Regular cardiac myocyte (primary cell): ENCODE measurements at places on chromosomes 4 and X. TPM values are rescaled to one million over a fixed set of nuclear protein-coding genes. Genes with fewer than 3 reads are reported as not detected.

UGT8 gene
- under 0.01 and 0.19 TPM in 2 replicates for total RNA-seq

CXCL8 gene
- 991 and 1,189 TPM in 2 replicates for total RNA-seq

ZFYVE28 gene
- total RNA-seq = 8.8 and 11.3 TPM in 2 replicates

DGKK gene
- not detected in 2 replicates for total RNA-seq

JAKMIP1 gene
- not detected in 2 replicates for total RNA-seq

LUZP4 gene
- not detected in 2 replicates for total RNA-seq

AADAT gene
- total RNA-seq = 2.0 and 3.8 TPM in 2 replicates

GPR119 gene
- not detected in 2 replicates for total RNA-seq

PGAM4 gene
- total RNA-seq = not detected in 2 replicates

GPC3 gene
- total RNA-seq = 0.19 and 12.4 TPM in 2 replicates

FGFR3 gene
- total RNA-seq = 0.56 and 1.7 TPM in 2 replicates

PDLIM3 gene
- total RNA-seq = 54.6 and 322 TPM in 2 replicates

AR gene
- total RNA-seq = 1.5 and 2.8 TPM in 2 replicates

CENPVL2 gene
- not detected in 2 replicates for total RNA-seq

DCAF8L2 gene
- total RNA-seq = not detected in 2 replicates

VSIG1 gene
- under 0.01 TPM in 2 replicates for total RNA-seq

MAGEA3 gene
- not detected in 2 replicates for total RNA-seq

P2RY10 gene
- total RNA-seq = not detected in 2 replicates

FMR1NB gene
- total RNA-seq = not detected in 2 replicates
